ENCODE measurements at places on chromosomes 2 and 18.
A peak's percentile ranks its signal among the peaks of the same experiment; 100 is the strongest.

GRCh38 chr2:128797937-128798336 is 479.3 kb upstream of the HS6ST1 start:
- no peak for DNase-seq

DNA sequence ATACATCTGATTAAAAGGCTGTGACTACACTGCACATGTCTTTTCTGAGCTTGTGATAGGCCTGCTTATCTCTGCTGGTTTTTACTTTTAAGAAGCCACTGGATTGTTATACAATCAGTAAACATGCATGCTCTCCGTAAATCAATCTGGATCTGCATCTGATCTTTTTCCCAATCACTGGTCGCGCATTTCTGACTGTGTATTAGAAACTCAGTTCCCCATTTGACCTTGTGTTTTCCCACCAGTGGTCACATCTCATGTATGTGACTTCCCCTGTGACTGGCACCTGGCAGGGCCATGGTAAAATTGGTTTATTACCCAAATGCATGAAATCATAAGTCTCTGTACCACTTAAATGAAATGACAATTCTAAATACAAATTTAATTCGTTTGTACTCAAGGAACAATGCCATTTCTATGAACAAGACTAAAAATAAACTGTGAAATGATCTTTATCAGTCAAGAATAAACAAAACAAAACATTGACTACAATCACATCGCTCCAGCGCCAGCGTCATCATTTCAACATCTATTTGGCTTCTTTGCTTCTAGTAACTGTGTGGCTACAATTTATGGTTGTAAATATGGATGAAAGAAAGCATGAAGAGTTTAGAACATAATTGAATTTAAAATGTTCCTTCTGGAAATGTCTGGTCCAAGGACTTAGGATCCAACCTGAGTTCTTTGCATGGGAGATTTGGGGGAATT is 396.6 kb upstream of the TRIB2 start:
- no peak for DNase-seq

- DNase-seq = no peak
Measured at GRCh38 chr2:226875438-226876225, 39.8 kb downstream of the RHBDD1 start.

DNA sequence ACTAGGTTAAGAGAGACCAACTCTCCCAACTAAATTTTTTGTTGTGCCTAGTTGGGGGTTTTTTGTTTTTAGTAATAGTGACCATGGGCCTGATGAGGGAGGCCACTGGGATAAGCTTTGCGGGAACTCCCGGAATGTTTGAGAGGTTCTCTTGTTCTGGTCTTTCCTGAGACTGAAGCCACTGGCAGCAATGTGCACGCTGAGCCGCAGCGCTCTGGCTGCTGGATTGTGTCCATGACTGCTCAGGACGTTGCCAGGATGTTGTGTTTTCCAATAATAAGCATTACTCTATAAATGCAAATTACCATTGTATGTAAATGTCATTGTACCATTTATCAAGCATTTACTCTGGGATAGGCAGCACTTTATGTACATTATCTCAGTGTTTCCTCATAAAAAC is 126.1 kb downstream of the GALNT1 start:
- DNase-seq = no peak

GRCh38 chr18:45974088-45974536 is 7.0 kb upstream of the EPG5 start:
- DNase-seq = peak; percentile 3

DNA sequence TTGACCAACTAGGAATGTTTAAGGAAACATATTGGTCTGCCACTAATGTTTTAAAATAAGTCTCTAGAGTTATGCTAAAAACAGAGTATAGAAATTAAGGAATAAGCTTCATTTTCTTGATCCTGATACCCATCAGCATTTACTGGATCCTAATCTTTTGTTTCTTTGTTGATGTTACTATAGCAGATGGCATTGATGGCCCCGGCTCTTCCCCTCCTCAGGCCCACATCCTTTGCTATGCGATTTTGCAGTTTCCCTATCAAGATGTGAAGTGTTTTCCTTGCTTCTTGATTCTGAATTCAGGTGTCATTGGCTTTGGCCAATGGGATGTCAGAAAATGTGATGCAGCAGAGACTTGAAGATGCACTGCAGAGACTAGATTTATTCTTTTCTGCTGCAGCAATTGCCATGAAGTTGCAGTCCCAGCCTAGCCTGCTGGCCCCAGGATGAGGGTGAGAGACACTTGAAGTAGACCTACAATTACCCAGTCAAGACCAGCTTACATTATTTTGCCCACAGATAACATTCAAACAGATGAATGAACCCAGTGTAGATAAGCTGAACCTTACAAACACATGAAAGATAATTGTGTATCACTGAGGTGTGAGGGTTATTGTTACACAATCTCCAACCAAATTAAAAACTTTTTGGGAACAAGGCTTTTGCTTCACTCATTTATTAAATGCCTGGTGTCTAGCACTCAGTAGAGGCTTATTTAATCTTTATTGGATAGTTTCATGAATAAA is 115.2 kb upstream of the ITGA4 start:
- no peak for DNase-seq

DNA sequence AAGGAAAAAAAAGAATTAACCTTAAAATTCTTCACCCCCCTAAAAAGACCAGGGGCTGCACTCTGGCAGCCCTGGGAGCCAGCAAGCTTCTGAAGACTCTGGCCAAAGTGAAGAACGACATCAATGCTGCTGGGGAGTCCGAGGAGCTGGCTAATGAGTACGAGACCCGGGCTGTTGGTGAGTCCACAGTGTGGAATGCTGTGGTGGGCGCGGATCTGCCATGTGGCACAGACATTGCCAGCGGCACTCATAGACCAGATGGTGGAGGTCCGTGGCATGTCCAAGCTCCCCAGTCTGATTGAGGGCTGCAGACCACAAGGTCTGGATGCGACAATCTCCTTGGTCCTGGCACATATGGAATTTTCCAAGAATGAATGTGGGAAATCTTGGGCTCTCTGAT is 47.4 kb downstream of the TRPM8 start:
- DNase-seq = no peak

- no peak for DNase-seq
Measured at GRCh38 chr2:226154610-226155009, 645.0 kb downstream of the IRS1 start.

All from activated naive CD4-positive, alpha-beta T cell (primary cell).